Chondrocyte (in vitro differentiated cells): ENCODE measurements at places on chromosomes 13 and 19.

DNA sequence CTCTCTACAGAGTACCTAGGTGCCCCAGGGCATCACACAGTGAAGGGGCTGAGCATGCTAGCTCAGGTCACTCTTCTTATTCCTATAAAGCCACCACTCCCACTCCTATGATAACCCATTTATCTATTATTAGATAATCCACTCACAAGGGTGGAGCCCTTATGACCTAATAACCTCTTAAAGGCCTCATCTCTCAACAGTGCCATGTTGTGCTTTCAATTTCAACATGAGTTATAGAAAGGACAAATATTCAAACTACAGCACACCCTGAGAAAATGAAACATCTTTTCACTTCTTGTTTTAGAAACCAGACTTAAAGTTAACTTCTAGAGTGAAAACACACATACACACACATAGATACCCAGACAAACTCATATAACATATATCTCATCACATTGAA is 1494.9 kb upstream of the MIR17HG start:
- no peak overlapping the region for H3K27ac ChIP-seq
- no peak overlapping the region for H3K4me3 ChIP-seq
- peaks cover 7% of the 10 kb centered on the region for H3K4me1 ChIP-seq
- DNase-seq: no peak

GRCh38 chr13:99966064-99966805 is 5.3 kb downstream of the ZIC5 start:
- H3K27ac ChIP-seq: no peak overlapping the region
- H3K4me3 ChIP-seq: no peak overlapping the region
- H3K27me3 ChIP-seq: peaks cover 1% of the 10 kb centered on the region

- no peak overlapping the region for H3K27ac ChIP-seq
- peaks cover 1% of the 10 kb centered on the region for H3K36me3 ChIP-seq
- peaks cover 33% of the 10 kb centered on the region for H3K27me3 ChIP-seq
- DNase-seq: no peak
- no peak overlapping the region for H3K4me3 ChIP-seq
- no peaks in the 10 kb centered on the region for H3K4me1 ChIP-seq
Observed at GRCh38 chr13:45595965-45596364, 19.6 kb downstream of the ERICH6B start.

- H3K36me3 ChIP-seq: peaks cover 49% of the 10 kb centered on the region
- DNase-seq: no peak
- H3K27me3 ChIP-seq: no peaks in the 10 kb centered on the region
- no peak overlapping the region for H3K4me3 ChIP-seq
- peak overlapping the region; percentile 69 for H3K27ac ChIP-seq
Observed at GRCh38 chr13:29513002-29513980, 82.2 kb downstream of the SLC7A1 start.

GRCh38 chr19:8167985-8168384 is 18.6 kb upstream of the FBN3 start:
- H3K27ac ChIP-seq: no peak overlapping the region
- H3K36me3 ChIP-seq: no peaks in the 10 kb centered on the region
- no peak overlapping the region for H3K4me3 ChIP-seq
- H3K4me1 ChIP-seq: no peaks in the 10 kb centered on the region
- DNase-seq: no peak

- H3K36me3 ChIP-seq: peaks cover 4% of the 10 kb centered on the region
- peaks cover 16% of the 10 kb centered on the region for H3K4me1 ChIP-seq
- no peaks in the 10 kb centered on the region for H3K27me3 ChIP-seq
- peak overlapping the region; percentile 95 for H3K27ac ChIP-seq
- H3K4me3 ChIP-seq: peak overlapping the region; percentile 83
Observed at GRCh38 chr19:11506101-11506555, 489 bp upstream of the ZNF653 start.

DNA sequence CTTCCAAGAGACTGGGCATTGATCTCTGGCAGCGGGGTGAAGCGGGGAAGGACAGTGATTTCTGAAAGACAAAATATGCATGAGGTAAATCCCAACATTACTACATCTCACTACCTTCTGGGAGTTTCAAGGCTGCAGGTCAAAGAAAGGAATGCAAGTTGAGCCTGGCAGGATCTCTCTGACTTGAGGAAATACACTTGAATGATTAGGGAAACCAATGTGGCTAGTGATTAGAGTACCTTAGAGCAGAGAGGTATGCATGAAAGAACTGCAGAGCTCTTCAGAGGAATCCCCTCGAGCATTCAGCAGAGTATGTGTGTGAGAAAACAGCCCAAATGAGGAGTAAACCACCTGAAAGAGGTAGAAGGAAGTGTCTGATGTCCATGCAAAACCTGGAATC is 2874.1 kb upstream of the PCDH20 start:
- no peak overlapping the region for H3K27ac ChIP-seq
- no peak for DNase-seq
- H3K27me3 ChIP-seq: no peaks in the 10 kb centered on the region
- no peak overlapping the region for H3K4me3 ChIP-seq
- no peaks in the 10 kb centered on the region for H3K36me3 ChIP-seq

- no peak overlapping the region for H3K4me3 ChIP-seq
- H3K27me3 ChIP-seq: peaks cover 2% of the 10 kb centered on the region
- H3K27ac ChIP-seq: no peak overlapping the region
- no peaks in the 10 kb centered on the region for H3K36me3 ChIP-seq
Observed at GRCh38 chr13:26471807-26472206, 85.7 kb upstream of the WASF3 start.

DNA sequence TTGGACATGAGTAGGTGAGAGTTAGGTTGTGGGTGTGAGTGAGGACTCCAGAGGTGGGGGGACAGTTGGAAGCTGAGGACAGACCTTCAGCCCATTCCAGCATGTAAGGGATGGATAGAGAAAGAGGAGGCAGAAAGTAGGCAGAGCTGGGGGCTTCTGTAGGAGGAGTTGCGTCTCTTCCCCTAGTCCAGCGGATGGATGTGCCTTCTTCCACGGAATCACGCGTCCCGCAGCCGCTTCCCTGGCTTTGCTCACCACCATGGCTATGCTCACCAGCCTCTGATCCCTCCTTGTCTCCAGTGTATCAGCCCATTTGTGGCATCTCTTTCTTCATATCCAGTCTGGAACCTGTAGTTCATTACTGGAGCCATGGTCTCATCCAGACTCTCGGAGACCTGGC is 5.6 kb downstream of the UBAC2 start:
- H3K36me3 ChIP-seq: peaks cover 2% of the 10 kb centered on the region
- H3K27ac ChIP-seq: no peak overlapping the region
- H3K27me3 ChIP-seq: no peaks in the 10 kb centered on the region

DNA sequence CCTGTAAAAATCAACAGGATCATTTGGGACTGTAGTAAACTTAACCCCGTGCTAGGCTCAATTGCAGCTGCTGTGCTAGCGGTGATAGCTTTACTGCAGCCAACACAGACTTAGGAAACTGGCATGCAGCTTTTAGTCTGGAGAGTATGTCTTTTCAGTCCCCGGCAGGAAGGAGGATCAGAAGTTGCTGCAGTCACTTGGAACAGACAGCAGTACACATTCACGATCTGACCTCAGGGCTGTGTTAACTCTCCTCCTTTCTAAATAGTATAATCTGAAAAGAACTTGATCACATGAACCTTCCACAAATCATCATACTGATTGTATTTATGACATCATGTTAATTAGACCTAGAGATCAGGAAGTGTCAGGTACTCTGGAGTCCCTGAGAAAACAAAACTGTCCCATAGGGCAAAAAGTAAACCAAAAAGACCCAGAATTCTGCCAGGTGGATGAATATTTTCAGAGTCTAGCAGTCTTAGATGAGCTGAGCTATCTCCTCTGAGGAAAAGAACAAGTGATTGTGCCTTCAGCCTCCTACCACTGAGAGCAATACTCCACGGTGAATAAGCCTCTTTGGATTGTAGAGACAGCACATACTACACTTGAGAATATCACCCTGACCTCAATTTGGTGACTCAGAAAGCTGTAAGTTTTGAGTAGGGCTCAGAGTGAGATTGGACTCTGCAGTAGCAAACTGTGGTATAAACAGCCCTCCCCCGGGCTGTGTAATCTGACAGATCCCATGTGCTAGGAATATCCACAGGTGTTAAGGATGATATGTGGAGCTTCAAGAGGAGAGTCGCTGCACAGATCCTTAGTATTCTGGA is 181.0 kb upstream of the GPR12 start:
- no peak for DNase-seq
- H3K4me3 ChIP-seq: no peak overlapping the region
- no peaks in the 10 kb centered on the region for H3K36me3 ChIP-seq
- H3K27me3 ChIP-seq: peaks cover 46% of the 10 kb centered on the region
- H3K27ac ChIP-seq: no peak overlapping the region

GRCh38 chr19:33631609-33631973 is 9.8 kb downstream of the CHST8 start:
- no peak overlapping the region for H3K4me3 ChIP-seq
- H3K36me3 ChIP-seq: no peaks in the 10 kb centered on the region
- H3K27me3 ChIP-seq: peaks cover 22% of the 10 kb centered on the region
- no peak for DNase-seq

DNA sequence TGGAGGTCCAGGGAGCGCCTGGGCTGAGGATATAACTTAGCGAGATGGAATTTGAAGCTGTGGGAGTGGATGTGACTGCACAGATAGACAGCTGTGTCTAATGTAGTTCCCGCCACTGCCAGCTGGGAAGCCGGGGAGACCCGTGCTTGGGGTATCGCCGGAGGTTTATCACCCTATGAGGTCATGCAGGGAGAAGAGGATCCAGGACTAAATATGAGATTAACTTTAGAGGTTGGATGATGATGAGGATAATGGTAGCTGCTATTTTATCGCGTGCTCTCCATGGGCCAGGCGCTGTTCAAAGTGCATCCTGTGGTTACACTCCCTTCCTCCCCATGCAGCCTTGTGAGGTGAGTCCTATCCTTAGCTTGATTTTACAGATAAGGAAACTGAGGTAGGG is 19.9 kb downstream of the SSC5D start:
- H3K27ac ChIP-seq: no peak overlapping the region
- no peaks in the 10 kb centered on the region for H3K27me3 ChIP-seq
- H3K4me1 ChIP-seq: peaks cover 6% of the 10 kb centered on the region
- no peak overlapping the region for H3K4me3 ChIP-seq

DNA sequence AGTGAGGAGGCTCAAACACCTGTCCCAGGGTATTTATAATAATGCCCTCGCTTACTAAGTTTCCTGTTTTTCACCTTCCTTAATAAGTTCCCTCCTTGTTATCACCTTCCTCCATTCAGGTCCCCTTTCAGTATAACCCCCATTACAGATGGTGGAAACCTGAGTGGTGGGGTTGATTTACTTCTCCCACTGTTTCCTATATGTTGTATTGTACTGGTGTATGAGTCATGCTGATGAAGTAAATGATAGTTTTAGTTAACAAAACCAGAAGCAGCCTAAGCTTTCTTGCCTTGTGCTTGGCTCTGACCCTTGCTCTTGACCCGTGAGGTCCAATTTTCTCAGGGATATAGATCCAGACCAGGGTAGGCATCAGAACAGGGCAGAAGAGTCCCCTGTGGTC is 22.3 kb upstream of the TNFSF11 start:
- H3K36me3 ChIP-seq: no peaks in the 10 kb centered on the region
- peaks cover 27% of the 10 kb centered on the region for H3K4me1 ChIP-seq
- H3K27me3 ChIP-seq: no peaks in the 10 kb centered on the region
- H3K27ac ChIP-seq: no peak overlapping the region

GRCh38 chr13:92251671-92252210 is 853.3 kb downstream of the GPC5 start:
- no peaks in the 10 kb centered on the region for H3K4me1 ChIP-seq
- peaks cover 10% of the 10 kb centered on the region for H3K27me3 ChIP-seq
- H3K4me3 ChIP-seq: no peak overlapping the region

GRCh38 chr19:34228347-34228746 is 26.0 kb upstream of the GARRE1 start:
- peaks cover 39% of the 10 kb centered on the region for H3K4me1 ChIP-seq
- peaks cover 32% of the 10 kb centered on the region for H3K36me3 ChIP-seq
- no peaks in the 10 kb centered on the region for H3K27me3 ChIP-seq
- peak overlapping the region; percentile 22 for H3K27ac ChIP-seq
- DNase-seq: no peak

GRCh38 chr13:33575378-33575777 is 242.6 kb upstream of the RFC3 start:
- no peak overlapping the region for H3K4me3 ChIP-seq
- peaks cover 8% of the 10 kb centered on the region for H3K4me1 ChIP-seq
- DNase-seq: no peak
- H3K36me3 ChIP-seq: no peaks in the 10 kb centered on the region
